ENCODE measurements at places on chromosomes 3 and 15.

- DNase-seq = no peak
These were observed 839.5 kb downstream of the EPHA3 start for GRCh38 chr3:89946884-89947283.

DNA sequence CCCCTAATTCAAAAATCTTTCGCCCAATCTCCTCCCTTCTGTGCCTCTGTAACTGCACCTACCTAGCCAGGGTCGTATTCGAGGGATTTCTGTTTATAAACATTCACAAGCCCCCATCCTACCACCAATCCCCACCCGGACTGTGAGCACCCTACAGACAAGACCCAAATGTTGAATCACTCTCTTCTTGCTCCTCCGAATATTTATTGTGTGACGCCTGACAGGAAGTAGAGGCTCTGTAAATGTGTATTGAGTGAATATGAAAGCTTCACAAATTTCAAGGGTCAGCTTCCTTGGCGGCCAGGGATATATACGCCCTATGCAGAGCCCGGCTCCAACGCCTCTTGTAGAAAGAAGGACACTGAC is 1.6 kb downstream of the BDH1 start:
- no peak for DNase-seq

GRCh38 chr3:99250821-99251355 is 349.4 kb upstream of the DCBLD2 start:
- DNase-seq = no peak

DNA sequence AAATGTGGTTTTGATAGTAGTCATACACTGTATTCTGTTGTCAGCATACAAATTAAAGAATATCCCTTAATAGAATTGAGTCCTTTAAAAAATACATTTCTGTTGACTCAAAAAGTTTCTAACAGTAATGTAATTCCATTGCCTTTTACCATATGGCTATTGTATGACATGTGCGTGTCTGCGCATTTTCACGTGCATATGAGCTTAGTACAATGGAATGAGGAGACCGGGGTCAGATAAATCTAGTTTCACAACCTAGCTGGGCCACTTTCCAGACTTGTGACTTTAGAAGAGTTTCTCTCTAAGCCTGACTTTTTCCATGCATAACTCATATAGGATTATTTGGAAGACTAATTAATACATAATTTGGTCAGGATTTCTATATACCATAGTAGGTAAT is 38.7 kb downstream of the ZBTB38 start:
- no peak for DNase-seq

- DNase-seq = no peak
These were observed 107.8 kb downstream of the ASB7 start for GRCh38 chr15:100710222-100710621.

- DNase-seq = no peak
These were observed 12.7 kb upstream of the TMCO5A start for GRCh38 chr15:37921527-37922385.
